Right hindlimb (tissue), 1 donor: ENCODE measurements at places on chromosomes 4 and X.

DNA sequence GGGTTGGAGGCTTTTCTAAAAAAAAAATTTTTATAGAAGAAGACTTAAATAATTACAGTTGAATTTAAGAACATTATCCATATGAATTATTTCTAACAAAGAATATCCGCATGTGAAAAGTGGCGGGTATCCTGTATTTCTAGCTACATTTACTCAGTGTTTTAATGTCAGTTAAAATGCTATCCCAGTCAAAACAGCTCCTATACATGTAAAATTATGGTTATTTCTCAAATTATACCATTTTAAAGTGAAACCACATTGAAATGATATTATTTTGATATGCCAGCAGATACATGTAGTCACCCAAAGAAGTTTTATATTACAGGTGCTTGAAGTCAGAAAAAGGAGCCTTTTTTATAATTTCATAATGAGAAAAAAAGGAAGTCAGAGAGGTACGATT lies 168.5 kb upstream of the ATOH1 start:
- no peak for DNase-seq

DNA sequence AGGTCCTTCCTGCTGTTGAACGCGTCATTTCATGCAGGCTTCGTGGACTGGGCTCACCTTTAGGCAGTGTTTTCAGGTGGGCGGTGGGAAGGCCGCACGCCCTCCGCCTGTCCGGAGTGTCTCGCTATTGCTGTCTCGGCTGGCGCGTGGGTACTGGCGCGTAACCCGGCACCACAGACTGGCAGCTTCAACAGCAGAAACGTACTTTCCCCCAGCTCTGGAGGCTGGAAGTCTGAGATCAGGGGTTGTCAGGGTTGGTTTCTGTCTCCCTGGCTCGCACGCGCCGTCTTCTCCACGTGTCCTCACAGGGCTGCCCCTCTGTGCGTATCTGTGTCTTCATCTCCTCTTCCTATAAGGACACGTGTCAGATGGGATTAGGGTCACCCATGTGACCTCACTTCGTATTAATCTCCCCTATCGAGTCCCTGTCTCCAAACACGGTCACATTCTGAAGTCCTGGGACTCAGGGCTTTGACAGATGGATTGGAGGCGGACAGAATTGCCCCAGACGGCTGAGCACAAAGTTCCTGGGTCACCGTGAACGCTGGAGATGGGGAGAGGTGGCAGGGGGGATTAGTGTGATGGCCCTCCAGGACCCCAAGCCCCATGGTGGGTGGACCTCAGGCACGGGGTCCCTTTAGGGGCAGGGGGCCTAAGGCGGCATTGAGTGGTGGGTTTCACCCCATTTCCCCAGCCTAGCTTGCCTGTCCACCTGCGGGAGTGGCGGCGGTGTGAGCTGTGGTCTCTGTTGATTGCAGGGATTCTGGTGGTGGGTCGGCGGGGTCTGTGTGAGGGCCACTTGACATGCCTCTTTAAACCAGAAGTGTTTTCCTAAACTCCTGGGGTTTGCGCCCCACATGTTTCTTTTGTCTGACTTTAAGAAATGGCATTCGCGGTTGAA lies 83.4 kb upstream of the LRPAP1 start:
- DNase-seq = no peak

- DNase-seq = no peak
These were observed 6.8 kb upstream of the VSIG4 start for GRCh38 chrX:66046612-66047235.

DNA sequence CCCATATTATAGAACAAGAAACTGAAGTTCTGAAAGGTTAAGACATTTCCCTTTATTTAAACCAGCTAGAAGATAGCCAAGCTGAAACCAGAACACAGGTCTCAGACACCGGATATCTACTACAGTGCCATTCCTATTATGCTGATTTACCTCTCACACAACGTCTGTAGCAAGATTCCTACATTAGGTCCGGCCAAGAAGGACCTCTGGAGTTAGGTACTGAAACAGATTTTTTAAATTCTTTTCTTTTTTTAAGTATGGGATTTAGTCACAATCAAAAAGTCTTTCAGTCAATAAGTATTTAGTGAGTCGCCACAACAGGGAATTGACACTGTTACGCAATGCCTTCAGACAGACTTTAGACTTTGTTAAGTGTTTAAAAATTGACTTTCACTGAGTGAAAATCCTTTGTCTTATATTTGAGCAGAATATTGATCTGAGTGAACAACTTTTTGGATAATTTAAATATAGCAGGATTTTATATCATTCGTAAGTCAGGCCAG lies 26.5 kb upstream of the SPANXN4 start:
- DNase-seq = no peak

- no peak for DNase-seq
These were observed at the start of gene SLITRK2 for GRCh38 chrX:145817331-145818185. TSS of gene SLITRK2 (plus strand) at chrX:145817829. CDS start at chrX:145822426, 4,597 bp downstream.

- no peak for DNase-seq
These were observed 105.6 kb upstream of the MAMLD1 start for GRCh38 chrX:150257353-150258175.

DNA sequence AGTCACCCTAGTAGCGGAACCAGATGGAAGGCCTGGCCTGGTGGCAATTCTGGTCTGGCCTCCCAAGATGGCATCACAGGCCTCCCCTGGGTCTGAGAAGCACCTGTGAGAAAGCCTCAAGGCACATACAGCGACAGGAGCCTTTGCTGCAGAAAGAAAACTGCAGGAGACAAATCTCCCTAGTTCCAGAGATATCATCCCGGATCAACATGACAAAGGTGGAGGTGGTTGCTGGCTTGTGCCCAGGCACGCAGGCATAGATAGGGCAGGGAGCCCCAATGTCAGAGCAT lies 93.6 kb downstream of the BCOR start:
- no peak for DNase-seq

GRCh38 chr4:18957716-18958115 lies 936.2 kb upstream of the LCORL start:
- DNase-seq = no peak

DNA sequence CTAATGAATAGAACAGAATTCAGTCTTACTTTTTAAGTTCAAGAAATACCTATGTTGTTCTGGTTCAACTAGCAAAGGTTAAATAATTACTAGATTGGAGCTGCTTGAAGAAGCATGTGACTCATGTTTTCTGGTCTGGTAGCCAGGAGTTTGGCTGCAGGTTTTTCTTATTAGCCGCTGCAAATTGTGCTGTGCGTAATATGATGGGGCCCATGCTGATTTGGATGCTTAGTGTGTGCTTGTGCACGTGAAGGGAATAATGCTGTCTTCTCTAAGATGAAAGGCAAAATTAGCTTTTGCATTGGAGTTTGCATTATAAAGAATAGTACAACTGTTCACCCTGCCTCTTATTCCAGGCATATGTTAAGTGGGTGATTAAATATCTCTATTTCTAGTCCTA lies 219.6 kb downstream of the SNCA start:
- no peak for DNase-seq

DNA sequence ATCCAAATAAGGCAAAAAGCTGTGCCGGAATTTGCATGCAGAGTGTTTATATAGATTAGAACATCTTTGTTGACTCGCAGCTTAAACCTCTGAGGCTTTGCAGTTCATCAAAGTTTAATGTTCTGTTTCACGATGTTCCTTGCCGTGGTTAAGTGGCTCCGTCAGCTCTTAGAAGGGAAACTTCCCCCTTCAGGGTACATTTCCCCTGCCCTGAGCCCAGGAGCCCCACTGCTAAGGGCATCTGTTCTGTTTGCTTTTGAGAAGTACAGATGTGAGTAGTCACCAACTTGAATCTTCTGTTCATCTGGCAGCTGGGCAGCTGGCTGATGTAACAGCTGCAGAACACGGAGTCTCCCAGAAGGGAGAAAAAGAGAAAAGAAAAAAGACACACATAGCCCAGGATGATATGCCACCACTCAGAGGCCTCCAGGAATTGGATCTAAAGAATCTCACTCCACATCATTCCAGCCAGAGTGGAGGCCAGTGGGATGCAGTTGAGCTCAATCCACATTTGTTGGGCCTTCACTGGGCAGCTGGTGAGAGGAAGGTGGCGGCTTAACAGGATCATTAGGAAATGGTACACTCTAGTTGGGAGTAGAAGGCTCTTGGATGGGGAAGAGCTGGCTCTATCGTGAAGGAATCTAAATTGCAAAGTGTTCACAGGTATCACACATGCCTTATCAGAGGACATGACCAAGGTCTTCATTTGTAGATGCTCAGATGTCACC lies 178.7 kb upstream of the RBPJ start:
- peak; percentile 67 for DNase-seq

DNA sequence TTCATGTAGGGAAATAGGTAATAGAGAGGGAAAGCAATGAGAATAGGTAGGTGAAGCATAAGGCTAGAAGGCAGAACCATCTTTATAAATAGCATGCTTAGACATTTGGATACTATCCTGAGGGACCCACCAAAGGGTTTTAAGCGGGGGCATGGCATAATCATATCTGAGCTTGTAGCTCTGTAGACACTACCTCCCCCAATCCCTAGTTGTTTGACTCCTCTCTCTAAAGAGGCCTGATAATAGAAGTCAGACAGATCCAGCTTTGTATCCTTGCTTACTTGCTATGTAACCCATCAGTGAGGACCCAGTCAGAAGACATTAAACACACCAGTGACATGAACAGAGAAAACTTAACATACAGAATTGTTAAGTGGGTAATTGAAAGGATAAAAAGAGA lies 58.7 kb downstream of the SCFD2 start:
- no peak for DNase-seq

DNA sequence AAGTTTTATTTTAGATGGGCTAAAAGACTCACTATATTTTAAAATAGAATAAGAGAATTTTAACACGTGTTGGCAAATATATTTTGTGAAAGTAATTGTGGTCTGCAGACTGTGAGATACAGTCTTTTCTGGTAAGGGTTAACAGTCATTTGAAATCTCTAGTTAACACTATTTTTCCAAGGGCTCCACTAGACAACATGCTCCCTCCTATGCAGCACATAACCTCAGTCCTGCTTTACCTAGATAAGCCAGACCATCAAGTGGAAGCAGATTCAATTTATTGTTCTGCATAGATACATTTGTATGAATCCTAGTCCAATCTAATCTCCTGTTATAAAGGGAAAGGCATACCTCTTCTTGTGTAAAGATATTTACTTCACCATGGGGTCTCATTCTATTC lies 133.2 kb upstream of the CT83 start:
- DNase-seq = no peak

DNA sequence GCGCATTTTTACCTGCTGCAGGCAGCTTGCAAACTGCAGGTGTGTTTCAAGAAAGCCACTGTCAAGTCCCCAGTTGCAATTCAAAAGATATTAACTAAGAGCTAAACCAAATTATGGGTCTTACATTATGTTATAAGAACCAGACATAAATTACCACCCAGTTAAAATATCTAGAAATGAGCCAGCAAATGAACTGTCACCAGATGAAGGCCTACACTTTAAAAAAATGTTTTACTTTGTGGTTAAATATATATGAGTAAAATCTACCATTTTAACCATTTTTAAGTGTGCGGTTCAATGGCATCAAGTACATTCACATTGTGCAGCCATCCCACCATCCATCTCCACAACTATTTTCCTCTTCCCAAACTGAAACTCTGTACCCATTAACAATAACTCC lies 32.0 kb upstream of the TMEM131L start:
- DNase-seq = no peak

- DNase-seq = no peak
These were observed 17.4 kb downstream of the COL4A5 start for GRCh38 chrX:108456971-108457477.

GRCh38 chrX:154990496-154990895 lies 32.0 kb downstream of the F8 start:
- DNase-seq = no peak

DNA sequence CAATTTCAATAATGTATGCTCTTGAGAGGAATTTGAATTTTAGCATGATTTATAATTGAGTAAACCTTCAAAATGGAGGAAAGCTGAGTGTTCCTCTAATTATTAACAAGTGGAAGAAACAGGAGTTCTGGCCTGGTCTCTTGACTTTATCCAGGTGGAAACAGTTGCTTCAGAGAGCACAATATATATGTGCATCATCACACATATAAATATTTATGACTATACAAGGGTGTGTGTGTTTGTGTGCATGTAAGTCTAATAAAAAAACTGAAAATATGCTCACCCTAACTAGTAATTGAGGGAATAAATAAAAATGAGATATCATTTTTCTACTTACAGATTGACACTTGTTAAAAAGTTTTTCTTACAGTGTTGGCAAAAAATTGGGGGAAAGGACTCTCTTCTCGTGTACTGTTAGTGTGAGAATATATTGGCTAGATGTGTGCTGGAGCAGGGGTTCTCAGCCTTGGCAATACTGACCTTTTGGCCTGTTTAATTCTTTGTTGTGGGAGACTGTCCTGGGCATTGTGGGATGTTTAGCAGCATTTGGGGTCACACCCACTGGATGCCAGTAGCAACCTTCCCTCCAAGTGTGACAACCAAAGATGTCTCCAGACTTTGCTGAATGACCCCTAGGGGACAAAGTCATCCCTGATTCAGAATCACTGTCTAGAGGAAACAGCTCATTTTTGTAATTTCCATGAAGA lies 20.8 kb upstream of the HERC5 start:
- DNase-seq = no peak

- DNase-seq = no peak
These were observed 5.6 kb downstream of the MAOA start for GRCh38 chrX:43661521-43662240.

DNA sequence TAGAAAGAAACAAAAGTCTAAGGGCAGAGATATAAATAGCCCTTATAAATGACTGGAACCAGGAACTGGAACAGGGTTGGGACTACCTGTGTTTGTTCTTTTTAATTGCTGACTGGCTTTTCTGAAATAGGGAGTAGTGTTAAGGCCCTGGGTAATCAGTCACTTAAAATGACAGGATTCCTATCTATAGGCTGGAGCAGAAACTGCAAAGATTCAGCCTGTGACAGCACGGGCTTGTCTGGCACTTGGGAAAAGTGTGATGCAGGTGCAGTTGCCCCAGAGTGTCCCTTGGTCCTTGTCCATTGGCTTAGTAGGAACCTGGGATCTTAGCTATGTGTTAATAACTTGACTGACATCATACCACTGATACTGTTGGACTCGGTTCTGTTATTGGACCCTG lies 14.7 kb upstream of the PLAC8 start:
- DNase-seq = no peak

DNA sequence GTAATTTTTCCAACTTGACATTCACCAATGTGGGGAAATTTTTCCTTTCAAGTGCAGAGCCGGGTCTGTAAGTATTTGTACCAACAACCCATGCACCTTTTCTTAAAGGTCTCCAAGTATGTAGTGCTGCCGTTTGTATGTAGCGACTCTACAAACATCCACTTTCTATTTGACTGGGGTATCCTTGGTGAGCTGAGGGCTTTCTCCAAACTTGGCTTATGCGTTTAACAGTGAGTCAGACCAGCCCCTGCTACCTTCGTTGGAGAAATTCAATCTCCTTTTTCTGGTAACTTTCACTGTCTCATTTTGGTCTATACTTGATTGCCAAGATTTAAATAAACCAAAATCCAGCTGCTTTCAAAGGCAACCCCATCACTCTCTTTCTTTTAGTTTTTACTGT lies 34.9 kb downstream of the MGST2 start:
- DNase-seq = no peak

GRCh38 chr4:41460641-41461040 lies 77.3 kb upstream of the LIMCH1 start:
- no peak for DNase-seq
